Left forelimb (tissue), 1 donor: ENCODE measurements at places on chromosomes 6 and 20.

DNA sequence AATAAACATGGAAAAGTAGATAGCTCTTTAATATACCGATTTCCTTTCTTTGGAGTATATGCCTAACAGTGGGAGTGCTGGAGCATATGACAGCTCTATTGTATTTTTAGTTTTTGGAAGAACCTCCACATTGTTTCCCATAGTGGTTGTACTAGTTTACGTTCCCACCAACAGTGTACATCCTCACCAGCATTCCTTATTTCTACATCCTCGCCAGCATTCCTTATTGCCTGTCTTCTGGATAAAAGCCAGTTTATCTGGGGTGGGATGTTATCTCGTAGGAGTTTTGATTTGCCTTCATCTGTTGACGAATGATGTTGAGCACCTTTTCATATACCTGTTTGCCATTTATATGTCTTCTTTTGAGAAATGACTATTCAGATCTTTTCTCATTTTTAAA, 2.6 kb downstream of the MICA start:
- no peak for DNase-seq

GRCh38 chr6:6645261-6645917, 56.9 kb downstream of the LY86 start:
- no peak for DNase-seq

DNA sequence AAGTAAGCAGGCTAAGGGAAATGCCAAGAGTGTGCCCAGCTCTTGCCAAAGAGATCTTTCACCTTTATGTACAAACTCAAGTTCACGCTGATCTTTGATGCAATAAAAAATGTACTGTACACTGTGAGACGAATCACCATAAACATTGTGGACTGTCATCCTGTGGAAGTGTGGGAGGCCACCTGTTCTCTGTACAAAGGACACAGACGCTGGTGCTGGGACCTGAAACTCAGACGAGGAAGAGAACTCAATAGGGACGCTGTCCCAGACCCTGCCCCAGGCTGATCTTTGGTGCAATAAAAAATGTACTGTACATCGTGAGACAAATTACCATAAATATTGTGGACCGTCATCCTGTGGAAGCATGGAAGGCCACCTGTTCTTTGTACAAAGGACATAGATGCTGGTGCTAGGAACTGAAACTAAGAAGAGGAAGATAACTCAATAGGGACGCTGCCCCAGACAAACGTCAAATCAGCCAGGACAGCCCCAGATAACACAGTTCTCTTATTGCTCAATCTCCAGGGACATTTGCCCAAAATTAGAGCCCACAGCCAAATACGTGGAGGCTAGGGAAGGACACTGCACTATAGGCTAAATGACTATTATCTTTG, 312.7 kb upstream of the SGK1 start:
- DNase-seq, result no peak

- no peak for DNase-seq
These were observed 133.8 kb downstream of the VEGFA start for GRCh38 chr6:43903739-43904290.

GRCh38 chr6:14031516-14031915, 86.1 kb upstream of the CD83 start:
- DNase-seq, result no peak

DNA sequence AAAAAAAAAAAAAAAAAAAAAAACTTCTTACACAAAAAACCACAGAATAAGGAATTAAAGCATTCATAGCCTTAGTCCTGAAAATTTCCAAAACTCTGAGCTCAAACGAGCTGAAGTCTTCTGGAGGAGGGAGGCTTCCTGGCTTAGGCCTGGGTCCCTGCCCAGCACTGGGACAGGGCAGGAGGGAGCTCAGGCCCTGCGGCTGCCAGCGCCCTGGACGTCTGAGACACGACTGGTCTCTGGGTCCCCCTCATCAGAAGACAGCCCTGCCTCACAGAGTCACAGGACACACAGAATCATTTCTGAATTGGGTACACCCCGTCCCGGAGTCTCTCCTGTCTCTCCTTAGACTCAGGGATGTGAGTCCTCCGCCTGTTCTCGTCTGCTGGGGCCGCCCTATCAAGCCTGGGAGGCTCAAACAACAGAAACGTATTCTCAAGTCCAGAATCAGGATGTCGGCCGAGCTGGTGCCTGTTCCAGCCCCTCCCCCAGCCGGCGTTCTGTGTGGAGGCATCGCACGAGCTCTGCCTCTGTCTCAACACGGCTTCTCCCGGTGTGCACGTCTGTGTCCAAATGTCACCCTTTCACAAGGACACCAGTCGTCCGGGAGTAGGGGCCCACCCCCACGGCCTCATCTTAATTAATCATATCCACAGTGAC, 39.4 kb downstream of the ZBTB46 start:
- no peak for DNase-seq

- DNase-seq, result no peak
These were observed 141.5 kb downstream of the ATXN1 start for GRCh38 chr6:16619777-16620176.

DNA sequence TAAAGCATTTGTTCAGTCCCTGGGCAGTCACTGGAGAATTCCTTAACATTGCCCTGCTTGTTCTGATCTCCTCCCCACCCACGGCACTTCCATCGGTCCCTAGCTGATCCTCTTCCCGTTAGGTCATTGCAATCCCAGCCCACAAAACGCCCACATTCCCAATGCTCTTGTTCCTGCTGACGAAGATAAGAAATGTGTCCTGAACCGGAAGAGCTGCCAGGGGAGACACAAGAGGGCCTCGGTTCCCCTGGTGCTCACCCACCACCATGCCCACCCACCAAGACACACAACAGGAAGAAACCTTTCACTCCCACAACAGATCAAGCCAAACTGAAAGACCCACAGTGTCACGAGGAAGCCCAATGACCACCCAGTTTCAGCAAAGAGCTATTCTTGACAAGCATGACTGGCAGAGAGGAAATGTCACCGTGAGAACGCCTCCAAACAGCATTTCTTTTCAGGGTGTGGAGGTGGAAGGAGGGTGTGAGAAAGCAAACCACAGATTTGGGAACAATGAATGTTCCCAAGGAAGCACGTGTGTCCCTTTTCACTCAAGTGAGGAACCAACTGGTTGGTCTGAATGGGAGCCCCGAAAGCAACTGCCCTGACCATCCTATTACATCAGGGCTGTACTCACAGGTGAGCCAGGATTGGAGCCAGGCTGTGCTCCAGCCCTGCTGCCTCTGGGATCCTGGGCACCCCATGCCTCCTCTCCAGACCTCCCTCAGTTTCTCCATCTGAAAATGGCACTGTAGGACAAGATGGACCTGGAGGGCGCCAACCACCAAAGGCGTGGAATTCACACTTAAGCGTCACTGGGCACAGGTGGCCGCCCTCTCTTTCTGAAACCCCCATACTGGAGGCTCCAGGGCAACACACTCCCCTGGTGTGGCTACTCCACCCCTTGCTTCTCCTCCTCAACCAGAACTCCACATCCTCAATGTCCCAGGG, 97.5 kb downstream of the ZMYND8 start:
- DNase-seq, result no peak

DNA sequence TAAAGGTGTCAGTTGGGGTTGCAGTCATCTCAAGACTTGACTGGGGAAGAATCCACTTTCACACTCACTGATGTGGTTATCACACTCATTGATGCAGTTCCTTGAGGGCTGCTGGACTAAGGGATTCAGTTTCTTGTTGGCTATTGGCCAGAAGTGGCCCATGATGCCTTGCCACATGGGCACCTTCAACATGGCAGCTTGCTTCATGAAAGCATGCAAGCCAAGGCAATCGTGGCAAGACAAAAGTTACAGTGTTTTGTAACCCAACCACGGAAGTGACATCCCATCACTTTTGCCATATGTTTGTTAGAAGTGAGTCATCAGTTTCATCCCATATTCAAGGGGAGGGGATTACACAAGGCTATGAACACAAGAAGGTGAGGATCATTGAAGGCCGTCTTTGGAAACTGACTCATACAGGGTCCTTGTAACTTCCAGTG, 3.8 kb upstream of the RANBP9 start:
- DNase-seq, result no peak

DNA sequence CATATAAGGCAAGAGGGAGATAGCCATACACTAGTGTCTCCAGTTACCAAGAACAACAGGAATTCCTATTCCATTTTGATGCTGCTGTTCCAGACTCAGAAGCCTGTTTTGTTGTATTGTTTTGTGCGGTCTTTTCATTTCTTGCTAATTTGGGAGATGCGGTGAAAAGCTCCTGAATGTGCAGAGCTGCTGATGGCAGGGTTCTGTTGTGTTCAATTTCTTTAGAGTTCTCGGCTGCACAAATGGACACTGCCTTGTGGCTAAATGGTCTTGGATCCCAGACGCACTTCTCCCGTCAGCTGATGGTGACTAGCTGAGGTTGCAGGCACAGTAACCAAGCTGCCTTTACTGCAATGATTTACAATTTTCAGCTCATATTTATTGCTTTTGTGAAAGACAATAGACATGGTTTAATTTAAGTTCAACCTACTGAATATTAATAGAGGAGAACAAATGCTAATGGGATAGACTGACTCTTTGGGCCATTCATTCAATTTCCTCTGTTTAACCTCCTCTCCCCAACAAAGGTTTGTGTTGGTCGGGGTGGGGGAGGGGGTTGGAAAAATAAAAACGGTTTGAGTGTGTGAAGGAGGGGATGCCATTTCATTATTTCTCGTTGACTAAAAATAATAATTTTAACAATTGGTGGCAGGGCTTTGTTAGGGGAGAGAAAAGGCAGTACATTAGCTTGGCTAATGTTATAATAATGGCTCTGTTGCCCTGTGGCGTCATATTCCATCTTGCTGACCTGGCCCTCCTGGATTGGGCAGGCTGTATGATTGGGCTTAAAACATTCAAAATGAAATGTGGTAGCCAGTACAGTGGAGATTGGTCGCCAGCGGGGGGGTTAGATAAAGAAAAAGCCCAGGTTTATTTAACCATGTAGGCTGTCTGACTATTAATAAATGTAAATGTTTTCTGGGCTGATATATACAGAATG, 159.5 kb downstream of the JARID2 start:
- no peak for DNase-seq

- DNase-seq, result no peak
These were observed 71.5 kb upstream of the B3GAT2 start for GRCh38 chr6:71028236-71028876.

DNA sequence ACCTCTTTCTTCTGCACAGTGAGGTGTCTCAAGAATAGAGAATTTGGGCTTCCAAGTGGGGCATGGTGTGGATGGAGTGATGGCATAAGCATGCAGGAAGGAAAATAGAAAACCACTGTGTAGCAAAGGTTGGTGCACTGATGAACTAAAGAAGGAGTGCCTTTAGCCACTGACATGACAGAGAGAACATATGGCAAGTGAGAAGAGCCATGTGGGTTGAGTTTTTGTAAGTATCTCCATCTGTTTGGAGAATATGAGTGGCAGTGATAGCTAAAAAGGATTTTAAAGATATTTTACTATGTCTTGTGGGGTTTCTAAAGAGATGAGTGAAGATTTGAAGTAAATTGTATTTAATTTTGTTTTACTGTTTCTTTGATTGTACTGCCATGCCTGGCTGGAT, 160.5 kb upstream of the GRIK2 start:
- DNase-seq, result no peak

GRCh38 chr20:64114356-64114971, 7.1 kb upstream of the NPBWR2 start:
- no peak for DNase-seq
